A549 treated with RU486 at 1 μM for 4 hours (cell line): ENCODE measurements at places on chromosomes 16 and 17. TPM values are rescaled to one million over a fixed set of nuclear protein-coding genes. Genes with fewer than 3 reads are reported as not detected.

TBC1D3G gene
- 0.07 TPM in 1 of 5 replicates, not detected in the others for total RNA-seq

C17orf50 gene
- total RNA-seq, result 0.33 to 0.70 TPM (median 0.53 TPM) in 4 of 5 replicates, not detected in the other

NGFR gene
- 0.49 to 0.80 TPM (median 0.67 TPM) in 5 replicates for total RNA-seq

NPTX1 gene
- 46.8 to 115 TPM (median 85.9 TPM) in 5 replicates for total RNA-seq

IRX5 gene
- total RNA-seq, result 2.0 to 2.8 TPM (median 2.1 TPM) in 5 replicates

CSH1 gene
- not detected in 5 replicates for total RNA-seq

TEKT3 gene
- total RNA-seq, result 0.11 to 0.22 TPM in 2 of 5 replicates, not detected in the others

ZDHHC1 gene
- 5.3 to 7.6 TPM (median 6.5 TPM) in 5 replicates for total RNA-seq

KRT28 gene
- not detected in 5 replicates for total RNA-seq

NTN3 gene
- 0.05 to 0.15 TPM in 2 of 5 replicates, not detected in the others for total RNA-seq

STRADA gene
- total RNA-seq, result 24.8 to 27.6 TPM (median 26.0 TPM) in 5 replicates

PMFBP1 gene
- 0.05 to 0.14 TPM (median 0.13 TPM) in 3 of 5 replicates, not detected in the others for total RNA-seq

TP53TG3C gene
- total RNA-seq, result 0.15 to 0.33 TPM (median 0.31 TPM) in 3 of 5 replicates, not detected in the others

TOP2A gene
- total RNA-seq, result 132 to 273 TPM (median 231 TPM) in 5 replicates

OSBPL7 gene
- total RNA-seq, result 7.5 to 11.0 TPM (median 9.1 TPM) in 5 replicates

KRT27 gene
- total RNA-seq, result not detected in 5 replicates

NECAB2 gene
- total RNA-seq, result 1.2 to 3.2 TPM (median 2.7 TPM) in 5 replicates

ITGAL gene
- total RNA-seq, result 0.08 to 0.10 TPM in 2 of 5 replicates, not detected in the others

HNF1B gene
- total RNA-seq, result 21.4 to 27.6 TPM (median 27.4 TPM) in 5 replicates

KRTAP4-6 gene
- not detected in 5 replicates for total RNA-seq

PDE6G gene
- total RNA-seq, result 1.5 to 3.6 TPM (median 2.2 TPM) in 5 replicates

COPZ2 gene
- total RNA-seq, result 12.3 to 21.4 TPM (median 15.6 TPM) in 5 replicates

SEPTIN12 gene
- not detected in 5 replicates for total RNA-seq

CSF3 gene
- 0.10 to 0.20 TPM (median 0.16 TPM) in 3 of 5 replicates, not detected in the others for total RNA-seq

BCO1 gene
- 0.85 to 1.5 TPM (median 0.98 TPM) in 5 replicates for total RNA-seq

GNG13 gene
- not detected in 5 replicates for total RNA-seq

KRTAP4-2 gene
- total RNA-seq, result not detected in 5 replicates

DCTPP1 gene
- 100.0 to 144 TPM (median 139 TPM) in 5 replicates for total RNA-seq

NEUROD2 gene
- not detected in 5 replicates for total RNA-seq

OR4D1 gene
- 0.03 TPM in 1 of 5 replicates, not detected in the others for total RNA-seq

SBK1 gene
- 0.07 to 0.44 TPM (median 0.25 TPM) in 5 replicates for total RNA-seq

WFDC1 gene
- total RNA-seq, result not detected in 5 replicates
